ENCODE measurements at places on chromosomes 4 and X. TPM values are rescaled to one million over a fixed set of nuclear protein-coding genes. Genes with fewer than 3 reads are reported as not detected.

Gene ARHGEF6
- polyA plus RNA-seq, result 11.4 TPM

Gene FAM9B
- polyA plus RNA-seq, result not detected

Gene KIAA1210
- not detected for polyA plus RNA-seq

Gene PITX2
- 12.4 TPM for polyA plus RNA-seq

Gene C4orf50
- polyA plus RNA-seq, result not detected

Gene PPP1R3F
- polyA plus RNA-seq, result 28.3 TPM
